ENCODE measurements at places on chromosomes 4 and X.

DNA sequence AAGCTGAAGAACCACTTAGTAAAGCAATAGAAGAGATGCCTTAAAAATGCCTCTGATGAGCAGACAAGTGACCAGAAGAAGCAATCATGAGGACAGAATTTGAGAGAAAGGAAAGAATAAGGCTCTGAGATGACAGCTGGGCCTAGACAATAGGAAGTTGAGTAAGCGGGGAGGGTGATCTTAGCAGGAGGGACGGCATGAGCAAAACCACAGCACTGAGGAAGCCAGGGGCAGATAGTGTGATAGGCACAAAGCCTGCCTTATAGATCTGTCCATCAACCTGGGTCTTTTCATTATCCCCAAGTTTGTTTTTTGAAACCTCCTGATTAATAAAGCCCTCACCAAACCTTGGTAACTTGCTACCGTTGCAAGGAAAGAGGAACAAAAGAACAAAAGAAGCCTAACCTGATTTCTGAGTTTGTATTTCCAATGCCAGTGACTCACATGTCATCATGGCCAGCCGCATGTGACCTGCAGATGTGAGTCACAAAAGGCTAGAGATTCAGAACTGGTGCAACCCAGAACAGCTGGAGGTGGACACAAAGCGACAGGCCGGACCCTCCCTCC is 55.7 kb upstream of the PPARGC1A start:
- DNase-seq, result no peak

DNA sequence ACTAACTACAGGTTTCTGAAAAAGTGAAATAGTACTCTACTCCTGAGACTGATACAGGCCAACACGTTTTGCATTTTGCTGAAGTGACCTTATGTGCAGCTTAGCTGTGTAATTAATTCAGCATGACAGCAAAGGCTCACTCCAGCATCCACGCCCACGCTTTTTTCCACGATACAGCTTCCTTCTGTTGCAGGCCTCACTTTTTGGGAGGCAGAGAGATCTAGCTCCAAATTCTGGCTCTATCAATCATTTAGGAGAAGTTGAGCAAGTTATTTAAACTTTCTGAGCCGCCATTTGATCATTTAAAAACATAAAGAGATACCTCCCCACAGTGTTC is 160.3 kb downstream of the AFAP1 start:
- DNase-seq, result no peak

- no peak for DNase-seq
These were observed 43.2 kb downstream of the PCDH7 start for GRCh38 chr4:30763321-30763727.

DNA sequence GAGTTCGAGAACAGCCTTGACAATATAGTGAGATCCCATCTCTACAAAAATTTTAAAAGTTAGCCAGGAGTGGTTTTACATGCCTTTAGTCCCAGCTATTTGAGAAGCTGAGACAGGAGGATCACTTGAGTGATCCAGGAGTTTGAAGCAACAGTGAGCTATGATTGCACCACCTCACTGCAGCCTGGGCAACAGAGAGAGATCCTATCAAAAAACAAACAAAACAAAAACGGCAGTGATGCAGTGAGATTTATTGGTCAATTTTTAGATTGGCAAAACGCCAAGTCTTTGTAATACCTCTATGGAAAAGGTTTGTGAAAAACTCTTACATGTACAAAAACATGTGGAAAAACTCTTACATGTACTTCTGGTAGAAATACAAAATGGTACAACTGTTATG is 91.3 kb downstream of the PTPN13 start:
- no peak for DNase-seq

GRCh38 chr4:40265910-40266274 is 69.1 kb downstream of the RHOH start:
- no peak for DNase-seq

- DNase-seq, result no peak
These were observed 18.0 kb downstream of the HDAC8 start for GRCh38 chrX:72554448-72555140.

GRCh38 chr4:78938474-78938867 is 767 bp downstream of the PAQR3 start:
- DNase-seq, result peak; percentile 4

DNA sequence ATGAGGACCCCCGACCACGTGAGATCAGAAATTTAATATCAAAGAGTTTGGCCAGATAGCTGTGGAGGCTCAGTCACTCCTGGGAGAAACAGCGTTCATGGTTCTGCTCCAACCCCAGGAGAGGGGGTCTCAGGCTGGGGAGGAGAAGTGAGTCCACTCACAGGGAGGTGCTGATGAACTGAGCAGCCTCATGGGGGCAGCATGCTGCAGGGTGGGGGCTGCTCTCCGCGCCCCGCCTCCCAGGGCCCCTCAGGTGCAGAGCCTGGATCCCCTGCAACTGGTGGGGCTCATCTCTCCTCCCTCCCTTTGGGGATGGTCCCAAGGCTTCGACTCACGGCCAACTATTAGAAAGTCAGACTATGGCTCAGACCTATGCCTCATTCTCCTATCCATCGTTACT is 26.6 kb upstream of the C4orf50 start:
- DNase-seq, result no peak

DNA sequence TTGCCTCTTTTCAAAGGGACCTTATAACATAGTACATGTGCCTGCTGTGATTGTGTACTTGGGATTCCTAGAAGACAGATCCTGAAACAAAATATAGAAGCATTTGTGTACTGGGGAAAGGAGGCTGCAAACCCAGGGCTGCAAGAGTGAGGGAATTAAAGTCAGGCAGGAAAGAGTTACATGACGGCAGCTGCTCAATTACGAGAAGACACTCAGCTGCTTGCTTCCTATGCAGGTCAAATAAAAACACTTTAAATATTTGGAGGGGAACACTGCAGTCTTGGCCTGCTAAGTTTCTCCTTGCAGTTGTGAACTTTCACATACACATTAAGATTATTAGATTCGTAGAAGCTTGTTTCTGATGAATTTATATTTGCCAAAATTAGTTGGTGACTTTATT is 191.9 kb upstream of the CXCL13 start:
- no peak for DNase-seq

GRCh38 chr4:81688085-81688484 is 216.4 kb upstream of the RASGEF1B start:
- no peak for DNase-seq
